PC-3 (cell line): ENCODE measurements at places on chromosomes 2 and 18. TPM values are rescaled to one million over a fixed set of nuclear protein-coding genes. Genes with fewer than 3 reads are reported as not detected.

DNA sequence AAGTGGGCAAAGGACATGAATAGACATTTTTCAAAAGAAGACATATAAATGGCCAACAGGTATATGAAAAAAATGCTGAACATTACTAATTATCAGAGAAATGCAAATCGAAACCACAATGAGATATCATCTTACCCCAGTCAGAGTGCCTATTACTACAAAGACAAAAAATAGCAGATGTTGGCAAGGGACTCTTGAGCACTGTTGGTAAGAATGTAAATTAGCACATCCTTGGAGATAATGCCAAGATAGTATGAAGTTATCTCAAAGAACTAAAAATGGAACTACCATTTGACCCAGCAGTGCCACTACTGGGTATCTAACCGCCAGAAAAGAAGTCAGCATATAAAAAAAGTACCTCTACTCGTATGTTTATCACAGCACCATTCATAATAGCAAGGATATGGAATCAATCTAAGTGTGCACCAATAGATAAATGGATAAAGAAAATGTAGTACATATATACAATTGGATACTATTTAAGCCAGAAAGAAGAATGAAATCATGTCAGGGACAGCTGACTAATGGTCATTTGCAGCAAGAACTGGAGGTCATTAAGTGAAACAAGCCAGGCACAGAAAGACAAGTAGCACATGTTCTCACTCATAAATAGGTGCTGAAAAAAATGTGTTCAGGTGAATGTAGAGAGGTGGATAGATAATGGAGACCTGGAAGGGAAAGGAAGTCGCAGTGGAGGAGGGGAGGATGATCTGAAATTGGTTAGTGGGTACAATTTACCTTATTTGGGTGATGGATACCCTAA lies 141.7 kb upstream of the B3GNT2 start:
- H3K4me1 ChIP-seq, result no peaks in the 10 kb centered on the region
- no peaks in the 10 kb centered on the region for H3K27me3 ChIP-seq
- no peak overlapping the region for H3K4me3 ChIP-seq
- H3K36me3 ChIP-seq, result no peaks in the 10 kb centered on the region
- no peak overlapping the region for H3K27ac ChIP-seq

- H3K4me3 ChIP-seq, result no peak overlapping the region
Observed at GRCh38 chr2:69227716-69228115, 159.3 kb downstream of the GFPT1 start.

GRCh38 chr2:67318993-67319481 lies 78.1 kb upstream of the ETAA1 start:
- DNase-seq, result no peak
- no peaks in the 10 kb centered on the region for H3K27me3 ChIP-seq
- no peak overlapping the region for H3K27ac ChIP-seq
- no peak overlapping the region for H3K4me3 ChIP-seq

GRCh38 chr2:214376618-214377285 lies 34.1 kb upstream of the VWC2L start:
- H3K4me3 ChIP-seq, result no peak overlapping the region
- H3K27me3 ChIP-seq, result no peaks in the 10 kb centered on the region
- no peak for DNase-seq
- no peak overlapping the region for H3K27ac ChIP-seq
- no peaks in the 10 kb centered on the region for H3K36me3 ChIP-seq

DNA sequence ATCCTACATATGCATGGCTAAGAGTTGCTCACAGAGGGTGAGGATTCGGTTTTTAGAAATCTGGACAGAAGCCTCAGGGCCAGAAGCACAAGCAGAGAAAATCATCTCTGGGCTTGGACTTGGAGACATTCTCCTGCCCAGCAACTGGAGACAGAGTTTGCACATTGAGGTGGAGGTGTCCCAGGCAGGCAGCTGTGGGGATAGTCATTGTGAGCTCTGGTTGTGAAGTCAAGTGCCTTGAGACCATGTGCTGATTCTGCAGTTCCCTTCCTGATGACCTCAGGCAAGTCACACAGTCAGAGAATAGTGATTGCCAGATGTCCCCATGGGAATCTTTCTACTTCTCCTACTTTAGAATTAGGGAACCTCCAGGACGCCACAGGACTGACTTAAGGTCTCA lies 108.4 kb upstream of the LDAH start:
- no peaks in the 10 kb centered on the region for H3K36me3 ChIP-seq
- H3K27me3 ChIP-seq, result 0 out of 2 replicates have a peak, but pooled peaks cover 6% of the 10 kb centered on the region
- H3K27ac ChIP-seq, result no peak overlapping the region
- no peaks in the 10 kb centered on the region for H3K4me1 ChIP-seq
- no peak for DNase-seq

- H3K27me3 ChIP-seq, result no peaks in the 10 kb centered on the region
- no peak overlapping the region for H3K27ac ChIP-seq
Observed at GRCh38 chr18:53798516-53798915, 426.0 kb downstream of the MBD2 start.

DNA sequence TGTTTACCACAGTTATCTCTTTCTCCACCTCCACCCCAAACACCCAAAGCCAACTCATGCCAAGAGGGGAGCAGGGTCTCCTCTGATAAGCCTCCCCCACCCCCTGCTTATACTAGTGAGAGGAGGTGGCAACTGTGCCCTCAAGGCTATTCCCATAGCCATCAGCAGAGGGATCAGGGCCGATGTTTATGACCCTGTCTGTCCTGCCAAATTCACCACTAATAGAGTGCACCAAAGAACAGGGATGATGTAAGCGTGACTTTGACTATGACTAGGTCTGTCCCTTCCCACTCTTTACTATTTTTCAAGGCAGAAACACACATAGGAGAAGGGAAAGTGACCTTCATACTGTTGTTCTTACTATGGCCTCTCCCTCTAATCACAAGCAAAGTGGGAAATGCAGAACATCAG lies 74.6 kb downstream of the CLHC1 start:
- H3K27ac ChIP-seq, result peak overlapping the region; percentile 26
- no peak overlapping the region for H3K4me3 ChIP-seq
- no peaks in the 10 kb centered on the region for H3K36me3 ChIP-seq
- H3K27me3 ChIP-seq, result no peaks in the 10 kb centered on the region
- H3K4me1 ChIP-seq, result peaks cover 49% of the 10 kb centered on the region
- peak; percentile 75 for DNase-seq

DNA sequence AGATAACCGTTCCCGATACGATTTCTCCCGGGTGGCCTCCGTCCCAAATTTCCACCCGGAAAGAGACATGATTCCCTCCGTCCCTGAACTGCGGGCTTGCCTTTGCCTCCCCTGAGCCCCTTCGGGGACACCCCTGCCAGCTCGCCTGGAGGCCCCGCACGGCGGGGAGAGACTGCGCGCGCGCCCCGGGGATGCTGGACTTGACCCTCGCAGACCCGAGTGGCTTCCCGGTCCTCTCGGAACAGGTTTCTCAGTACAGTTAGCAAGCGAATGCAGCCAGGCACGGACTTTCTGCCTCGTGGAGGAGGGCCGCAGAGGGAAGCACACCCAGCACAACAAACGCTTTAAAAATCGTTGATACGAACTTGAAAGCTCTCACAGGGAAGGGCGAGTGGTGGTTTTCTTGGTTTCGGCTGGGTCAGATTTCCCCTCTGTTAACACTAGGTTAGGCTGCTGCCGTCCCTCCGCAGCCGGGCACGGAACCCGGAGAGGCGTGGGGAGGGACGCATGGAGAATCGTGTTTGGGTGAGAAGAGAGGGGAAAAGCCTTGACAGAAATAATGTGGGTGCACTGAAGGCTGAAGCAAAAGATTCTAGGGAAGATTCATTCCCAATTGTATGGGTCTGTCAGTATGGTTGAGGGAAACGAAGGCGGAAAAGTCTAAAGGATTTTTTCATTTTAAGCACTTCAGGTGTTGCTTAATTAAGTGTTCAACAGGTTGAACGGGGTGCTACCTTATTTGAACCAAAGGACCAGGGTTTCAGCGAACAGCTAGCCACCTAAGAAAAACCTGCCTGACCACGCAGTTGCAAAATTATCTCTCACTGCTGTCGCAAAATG lies 916 bp downstream of the TNFRSF11A start:
- DNase-seq, result peak; percentile 40
- no peaks in the 10 kb centered on the region for H3K36me3 ChIP-seq
- peak overlapping the region; percentile 98 for H3K4me3 ChIP-seq
- H3K4me1 ChIP-seq, result peaks cover 42% of the 10 kb centered on the region

GRCh38 chr2:218567797-218568189 lies 358 bp downstream of the USP37 start:
- peaks cover 11% of the 10 kb centered on the region; the same call in 1 of the 2 replicates for H3K36me3 ChIP-seq
- H3K4me1 ChIP-seq, result peaks cover 25% of the 10 kb centered on the region
- peak overlapping the region; percentile 84 for H3K4me3 ChIP-seq
- no peaks in the 10 kb centered on the region for H3K27me3 ChIP-seq
- peak overlapping the region; percentile 52 for H3K27ac ChIP-seq

GRCh38 chr2:156473445-156473844 lies 37.3 kb downstream of the GPD2 start:
- DNase-seq, result no peak
- H3K4me1 ChIP-seq, result peaks cover 21% of the 10 kb centered on the region
- H3K27ac ChIP-seq, result no peak overlapping the region
- H3K27me3 ChIP-seq, result no peaks in the 10 kb centered on the region
- no peak overlapping the region for H3K4me3 ChIP-seq

DNA sequence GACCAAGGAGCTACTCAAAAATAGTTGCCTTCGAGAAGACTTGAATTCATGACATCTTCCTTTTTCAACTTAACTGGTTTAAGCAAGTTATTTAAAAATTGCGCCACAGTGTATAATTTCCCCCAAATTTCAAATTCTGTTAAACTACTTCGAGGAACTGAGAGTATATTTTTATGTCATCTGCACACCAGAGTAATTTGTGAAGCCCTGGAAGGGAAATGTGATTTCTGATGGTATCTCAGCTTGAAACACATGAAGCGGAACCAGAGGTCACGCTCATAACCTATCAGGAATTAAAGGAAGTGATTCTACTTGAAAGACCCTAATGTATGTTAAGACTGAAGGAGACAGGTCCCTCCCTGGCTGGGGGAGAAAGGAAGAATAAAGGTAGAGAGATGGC lies 33.9 kb upstream of the DARS1 start:
- no peak for DNase-seq
- no peaks in the 10 kb centered on the region for H3K36me3 ChIP-seq
- H3K4me1 ChIP-seq, result no peaks in the 10 kb centered on the region
- H3K27ac ChIP-seq, result no peak overlapping the region

- H3K27me3 ChIP-seq, result 0 out of 2 replicates have a peak, but pooled peaks cover 2% of the 10 kb centered on the region
- no peak overlapping the region for H3K4me3 ChIP-seq
- H3K27ac ChIP-seq, result no peak overlapping the region
- H3K36me3 ChIP-seq, result no peaks in the 10 kb centered on the region
Observed at GRCh38 chr2:64189167-64189566, 44.9 kb upstream of the PELI1 start.

GRCh38 chr2:54208364-54209240 lies 47.4 kb downstream of the TSPYL6 start:
- no peaks in the 10 kb centered on the region for H3K36me3 ChIP-seq
- H3K4me3 ChIP-seq, result no peak overlapping the region
- no peak overlapping the region for H3K27ac ChIP-seq
- H3K27me3 ChIP-seq, result no peaks in the 10 kb centered on the region

- no peaks in the 10 kb centered on the region for H3K4me1 ChIP-seq
- H3K36me3 ChIP-seq, result no peaks in the 10 kb centered on the region
- no peak overlapping the region for H3K4me3 ChIP-seq
- H3K27me3 ChIP-seq, result no peaks in the 10 kb centered on the region
- H3K27ac ChIP-seq, result no peak overlapping the region
Observed at GRCh38 chr2:145116834-145117725, 597.2 kb upstream of the ZEB2 start.

GRCh38 chr2:99389371-99389770 lies 52.2 kb downstream of the EIF5B start:
- no peak overlapping the region for H3K4me3 ChIP-seq
- H3K4me1 ChIP-seq, result peaks cover 9% of the 10 kb centered on the region; the same call in 1 of the 2 replicates
- H3K27ac ChIP-seq, result no peak overlapping the region
- no peaks in the 10 kb centered on the region for H3K27me3 ChIP-seq
- no peak for DNase-seq

DNA sequence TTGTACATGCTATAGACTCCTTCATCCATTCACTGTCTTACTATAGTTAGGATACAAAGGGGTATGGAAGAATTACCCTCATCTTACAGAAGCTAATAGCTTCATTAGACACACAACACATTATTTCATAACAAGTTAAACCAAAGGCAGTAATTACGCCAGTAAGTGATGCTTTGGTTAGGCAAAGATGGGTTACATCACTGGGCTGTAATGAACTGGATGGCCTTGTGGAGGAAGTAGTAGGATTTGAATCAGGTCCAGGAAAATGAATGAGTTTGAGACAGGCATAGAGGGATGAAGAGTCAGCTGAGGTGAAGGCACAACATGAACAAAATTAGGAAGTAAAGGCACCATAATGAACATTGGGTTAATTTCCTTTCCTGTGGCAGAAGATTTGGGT lies 80.1 kb downstream of the SOCS6 start:
- H3K27ac ChIP-seq, result no peak overlapping the region
- no peaks in the 10 kb centered on the region for H3K36me3 ChIP-seq
- peaks cover 34% of the 10 kb centered on the region for H3K4me1 ChIP-seq
- no peak for DNase-seq
- no peaks in the 10 kb centered on the region for H3K27me3 ChIP-seq
- no peak overlapping the region for H3K4me3 ChIP-seq

DNA sequence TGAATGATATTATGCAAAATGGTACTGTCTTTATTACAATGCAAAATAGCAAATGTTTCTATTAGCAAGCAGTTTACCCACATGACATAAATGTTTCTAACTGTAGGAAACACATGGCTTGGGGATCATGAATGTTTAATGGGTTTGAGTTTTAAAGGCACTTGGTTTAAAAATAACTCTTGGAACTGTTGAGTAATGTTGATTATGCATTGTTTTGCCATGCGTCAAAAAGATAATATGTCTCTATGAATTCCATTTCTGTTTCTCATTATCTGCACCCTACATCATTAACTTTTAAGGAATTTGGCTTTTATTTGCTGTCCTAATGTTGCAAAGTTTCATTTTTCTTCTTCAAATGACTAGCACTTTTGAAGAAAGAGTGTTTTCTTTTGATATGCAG lies 1355.5 kb downstream of the SUCLG1 start:
- H3K36me3 ChIP-seq, result no peaks in the 10 kb centered on the region
- H3K4me1 ChIP-seq, result peaks cover 18% of the 10 kb centered on the region
- H3K27ac ChIP-seq, result peak overlapping the region; percentile 33
- peak; percentile 84 for DNase-seq

DNA sequence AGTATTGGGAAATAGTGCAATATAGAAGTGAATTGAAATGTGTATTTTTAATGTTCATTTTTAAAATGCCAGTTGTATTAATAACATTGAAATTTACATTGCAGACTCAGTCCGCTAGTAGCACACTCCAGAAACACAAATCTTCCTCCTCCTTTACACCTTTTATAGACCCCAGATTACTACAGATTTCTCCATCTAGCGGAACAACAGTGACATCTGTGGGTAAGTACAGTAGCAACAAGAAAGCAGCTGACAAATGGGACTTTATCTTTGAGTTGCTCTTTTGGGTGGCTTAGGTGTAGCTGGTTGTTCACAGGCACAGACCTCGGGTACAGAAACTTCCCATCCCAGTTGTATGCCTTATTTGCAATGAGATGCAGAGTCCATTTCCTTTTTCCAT lies 118.2 kb upstream of the IL1R2 start:
- no peak overlapping the region for H3K4me3 ChIP-seq
- H3K4me1 ChIP-seq, result no peaks in the 10 kb centered on the region

TRAF3IP1 gene
- 8.2 and 12.0 TPM in 2 replicates for total RNA-seq

CYS1 gene
- total RNA-seq, result 0.12 and 0.15 TPM in 2 replicates

DHRS9 gene
- 0.22 TPM in 1 of 2 replicates, not detected in the other for total RNA-seq

KATNAL2 gene
- 2.0 and 6.6 TPM in 2 replicates for total RNA-seq

PROKR1 gene
- 0.12 and 0.26 TPM in 2 replicates for total RNA-seq

CCDC150 gene
- total RNA-seq, result 13.1 and 15.6 TPM in 2 replicates

GKN1 gene
- total RNA-seq, result not detected in 2 replicates

MPP4 gene
- total RNA-seq, result 0.52 and 0.77 TPM in 2 replicates

RUFY4 gene
- total RNA-seq, result not detected in 2 replicates

PLCD4 gene
- total RNA-seq, result 5.6 and 11.7 TPM in 2 replicates

RFX8 gene
- 0.46 and 0.77 TPM in 2 replicates for total RNA-seq
